ENCODE measurements at places on chromosomes 12 and 14.

DNA sequence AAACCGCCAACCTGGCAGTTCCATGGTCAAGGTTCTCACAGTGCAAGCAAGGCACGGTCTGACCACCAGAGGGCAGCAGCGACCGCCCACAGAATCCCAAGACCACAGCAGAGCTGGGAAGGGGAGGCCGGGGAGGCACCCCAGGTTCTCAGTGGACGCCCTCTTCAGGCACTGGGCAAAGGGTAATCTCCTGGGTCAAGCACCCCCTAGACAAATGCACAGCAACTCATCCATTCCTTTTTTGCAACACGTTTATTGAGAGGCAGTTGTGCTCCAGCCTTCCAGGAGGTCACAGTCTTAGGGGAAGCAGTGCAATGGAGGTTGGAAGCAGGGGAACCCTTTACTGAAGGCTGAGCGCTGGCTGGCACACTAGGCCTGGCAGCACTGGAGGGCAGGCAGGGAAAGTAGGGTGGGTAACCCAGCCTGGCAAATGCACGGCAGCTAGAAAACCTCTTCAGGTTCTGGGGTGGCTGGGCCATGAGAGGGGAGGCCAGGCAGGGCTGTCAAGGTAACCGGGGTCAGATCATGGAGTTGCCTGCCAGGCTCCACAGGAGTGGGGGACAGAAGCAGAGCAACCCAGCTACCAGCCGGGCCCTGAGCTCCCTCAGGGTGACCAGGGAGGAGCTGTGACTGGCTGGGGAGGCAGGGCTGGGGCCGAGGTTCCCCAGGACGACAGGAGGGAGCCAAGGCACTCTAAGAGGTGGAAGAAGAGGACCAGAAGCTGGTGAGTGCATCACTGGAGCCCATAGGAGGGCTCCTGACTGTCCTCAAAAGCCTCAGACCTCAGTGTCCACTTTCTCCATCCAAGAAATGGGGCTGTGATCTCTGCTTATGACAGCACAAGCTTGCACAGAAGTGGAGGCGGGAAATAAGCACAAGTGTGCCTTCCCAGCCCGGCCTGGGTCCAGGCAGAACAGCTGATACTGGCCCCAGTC, 1.8 kb upstream of the RHOF start:
- DNase-seq: peak; percentile 77

- DNase-seq: no peak
Observed at GRCh38 chr14:92524602-92525185, 11.1 kb downstream of the RIN3 start.

- no peak for DNase-seq
Observed at GRCh38 chr12:123532808-123533649, 490 bp downstream of the RILPL1 start.

DNA sequence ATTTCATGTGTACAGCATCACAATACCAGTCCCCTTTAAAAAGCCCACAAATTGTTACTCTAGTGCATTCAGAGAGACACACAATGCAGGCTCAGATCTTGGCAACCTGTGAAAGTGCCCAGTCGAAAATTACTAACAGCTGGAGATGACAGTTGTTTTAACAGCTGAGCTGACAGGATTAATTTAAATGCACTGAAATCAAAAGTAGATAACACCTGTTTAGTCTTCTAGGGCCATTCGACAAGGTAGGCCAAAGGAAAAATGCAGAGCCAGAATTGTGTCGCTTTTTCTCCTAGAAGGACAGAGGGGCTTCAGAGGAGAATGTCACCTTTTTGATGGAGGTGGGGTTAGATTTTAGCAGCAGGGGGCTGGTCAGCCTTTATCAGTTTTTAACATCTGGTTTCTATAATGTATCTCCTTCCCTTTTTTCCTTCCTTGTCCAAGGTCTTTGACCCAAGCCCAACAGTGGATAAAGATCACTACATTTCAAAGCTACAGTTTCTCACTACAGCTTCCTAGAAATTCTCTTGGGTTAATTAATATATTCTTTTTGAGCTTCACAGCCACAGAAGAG, 139.1 kb downstream of the SOX5 start:
- no peak for DNase-seq

GRCh38 chr12:101828463-101829196, 2.1 kb downstream of the GNPTAB start:
- no peak for DNase-seq

DNA sequence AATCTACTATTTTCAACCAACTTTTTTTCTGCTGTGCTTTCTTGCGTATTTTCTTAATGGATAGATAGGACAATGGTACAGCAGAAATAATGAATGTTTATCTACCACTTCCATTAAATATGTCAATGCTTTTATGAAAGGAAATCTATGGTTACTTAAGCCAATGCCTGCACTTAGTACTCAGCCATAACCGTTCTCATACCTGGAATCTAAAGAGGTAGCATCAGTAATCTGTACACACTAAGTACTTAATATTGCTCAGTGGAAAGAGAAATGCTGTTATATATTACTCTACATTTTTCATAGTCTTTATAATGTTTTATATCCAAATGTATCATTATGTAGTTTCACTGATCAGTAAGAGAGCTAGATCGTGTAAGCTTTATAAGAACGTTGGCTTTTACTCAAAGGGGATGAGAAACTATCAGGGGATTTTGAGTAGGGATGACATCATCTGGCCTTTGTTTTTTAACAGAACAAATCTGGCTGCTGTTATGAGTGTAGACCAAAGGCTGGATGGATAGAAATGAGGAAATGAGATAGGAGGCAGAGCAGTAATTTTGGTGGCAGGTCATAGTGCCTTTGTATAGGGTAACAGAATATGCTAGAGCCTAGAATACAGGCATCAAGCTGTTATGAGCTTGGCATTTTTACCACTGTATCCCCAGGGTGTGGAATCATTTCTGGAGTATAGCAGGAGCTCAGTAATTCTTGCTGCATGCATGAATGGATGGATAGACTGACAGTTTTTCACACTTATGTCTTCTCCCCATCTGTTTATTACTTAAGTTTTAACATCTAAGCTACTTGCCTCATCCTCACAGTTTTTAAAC, 34.0 kb downstream of the ALG10B start:
- DNase-seq: no peak

- DNase-seq: no peak
Observed at GRCh38 chr12:5124401-5124800, 80.7 kb downstream of the KCNA5 start.

GRCh38 chr14:69042787-69043444, 63.8 kb upstream of the ACTN1 start:
- no peak for DNase-seq

- no peak for DNase-seq
Observed at GRCh38 chr14:69132513-69133181, 20.3 kb downstream of the DCAF5 start.

DNA sequence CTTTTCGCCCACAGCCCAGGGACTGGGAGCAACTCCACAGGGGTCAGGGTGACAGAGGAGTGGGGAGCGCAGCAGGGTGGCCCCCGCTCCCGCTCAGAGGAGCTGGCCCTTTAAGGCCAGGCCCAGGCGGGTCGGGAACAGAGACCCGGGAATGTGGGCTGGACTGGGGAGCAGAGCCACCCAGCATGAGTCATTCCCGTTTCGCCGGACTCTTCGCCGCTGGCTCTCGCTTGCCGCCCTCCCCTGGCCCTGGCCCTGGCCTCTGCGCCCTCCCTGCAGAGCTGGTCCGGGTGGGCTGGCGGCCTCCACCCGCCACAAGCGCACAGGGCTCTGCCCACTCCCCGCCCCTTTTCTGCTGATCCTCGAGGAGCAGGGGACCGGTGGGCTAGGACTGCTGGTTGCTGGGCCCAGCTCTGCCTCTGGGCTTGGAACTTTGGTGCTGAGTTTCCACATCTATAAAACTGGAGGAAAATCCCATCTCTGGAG, 92.8 kb downstream of the NINJ2 start:
- DNase-seq: no peak

- DNase-seq: no peak
Observed at GRCh38 chr12:12267742-12268200, 927 bp upstream of the LRP6 start.

DNA sequence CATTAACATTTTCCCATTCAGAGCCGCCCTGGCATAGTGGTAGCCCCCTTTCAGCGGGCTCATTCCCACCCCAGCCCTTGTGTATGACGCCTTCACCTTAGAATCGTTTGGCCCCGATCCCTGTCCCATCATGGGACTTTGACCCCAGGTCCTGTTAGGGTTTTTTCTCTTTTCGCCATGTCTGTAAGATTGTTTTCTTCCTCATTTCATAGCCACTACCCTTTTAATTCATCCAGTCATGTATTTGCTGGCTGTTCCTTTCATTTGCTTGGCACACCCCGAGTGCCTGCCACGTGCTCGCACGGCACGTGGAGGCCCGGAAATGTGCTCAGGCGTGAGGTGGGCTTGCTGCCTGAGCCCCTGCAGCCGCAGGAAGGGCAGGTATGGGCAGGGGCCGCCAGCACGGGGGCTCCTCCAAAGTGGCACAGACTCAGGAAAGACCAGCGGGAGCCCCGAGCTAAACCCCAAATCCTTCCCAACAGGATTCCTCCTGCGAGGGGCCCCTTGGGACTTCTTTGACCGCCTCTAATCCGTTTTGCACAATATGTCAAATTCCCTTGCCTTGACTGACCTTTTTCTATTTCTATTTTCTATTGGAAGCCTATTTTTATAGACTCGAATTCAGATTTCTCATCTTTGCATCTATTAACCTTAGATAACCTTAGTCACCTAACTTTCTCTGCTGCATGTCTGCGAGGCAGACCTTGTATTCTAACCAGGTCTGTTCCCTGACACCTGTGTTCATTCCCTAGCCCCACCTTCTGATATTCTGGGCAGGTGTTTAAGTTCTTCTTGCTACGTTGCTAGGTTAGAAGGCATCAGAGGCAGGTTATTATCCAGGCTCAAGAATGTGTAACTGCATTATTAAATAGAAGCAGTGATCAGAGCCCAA, 114.8 kb downstream of the EML1 start:
- no peak for DNase-seq

DNA sequence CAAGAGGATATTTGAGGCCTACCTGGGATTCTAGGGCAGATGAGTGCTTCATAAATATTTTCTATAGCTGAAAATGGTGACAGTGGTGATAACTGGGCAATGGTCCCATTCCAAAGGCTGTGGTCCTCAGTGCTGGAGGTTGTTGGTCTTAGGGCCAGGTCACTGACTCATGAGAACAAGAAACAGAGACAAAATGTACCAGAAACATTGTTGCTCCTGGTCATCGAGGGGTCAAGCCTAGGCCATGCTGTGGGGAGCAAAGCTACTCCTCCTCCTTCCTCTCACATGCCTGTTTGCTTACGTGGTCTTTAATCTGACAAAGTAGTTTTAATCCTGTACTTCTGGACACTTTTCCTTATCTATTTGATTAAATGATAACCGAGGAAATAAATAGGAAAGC, 33.8 kb downstream of the ERG28 start:
- DNase-seq: no peak

- no peak for DNase-seq
Observed at GRCh38 chr12:84305144-84305543, 607.5 kb downstream of the SLC6A15 start.

DNA sequence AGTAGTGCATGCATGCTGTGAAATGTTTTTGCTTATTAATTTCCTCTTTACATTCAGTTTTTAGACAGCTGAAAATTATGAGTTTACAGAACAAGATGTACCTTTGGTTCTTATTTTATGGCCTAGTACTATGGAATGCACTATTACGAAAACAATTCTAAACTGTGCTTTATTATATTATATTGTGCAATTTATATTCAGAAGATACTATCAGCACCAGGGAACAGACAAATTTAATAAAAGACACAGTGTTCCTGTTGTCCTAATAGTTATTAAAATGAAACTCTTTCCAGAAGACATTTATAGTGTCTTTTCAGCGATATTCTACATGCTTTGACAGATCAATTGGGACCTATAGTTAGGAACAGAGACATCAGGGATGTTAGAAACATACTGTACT, 427.3 kb downstream of the BTG1 start:
- DNase-seq: no peak

- no peak for DNase-seq
Observed at GRCh38 chr14:80304125-80304766, 92.9 kb upstream of the DIO2 start.
